ENCODE measurements at places on chromosomes 3 and 15.

GRCh38 chr15:90227816-90228772 lies 5.6 kb downstream of the CIB1 start:
- no peak for DNase-seq

GRCh38 chr15:33005582-33005981 lies 188.9 kb downstream of the FMN1 start:
- no peak for DNase-seq

DNA sequence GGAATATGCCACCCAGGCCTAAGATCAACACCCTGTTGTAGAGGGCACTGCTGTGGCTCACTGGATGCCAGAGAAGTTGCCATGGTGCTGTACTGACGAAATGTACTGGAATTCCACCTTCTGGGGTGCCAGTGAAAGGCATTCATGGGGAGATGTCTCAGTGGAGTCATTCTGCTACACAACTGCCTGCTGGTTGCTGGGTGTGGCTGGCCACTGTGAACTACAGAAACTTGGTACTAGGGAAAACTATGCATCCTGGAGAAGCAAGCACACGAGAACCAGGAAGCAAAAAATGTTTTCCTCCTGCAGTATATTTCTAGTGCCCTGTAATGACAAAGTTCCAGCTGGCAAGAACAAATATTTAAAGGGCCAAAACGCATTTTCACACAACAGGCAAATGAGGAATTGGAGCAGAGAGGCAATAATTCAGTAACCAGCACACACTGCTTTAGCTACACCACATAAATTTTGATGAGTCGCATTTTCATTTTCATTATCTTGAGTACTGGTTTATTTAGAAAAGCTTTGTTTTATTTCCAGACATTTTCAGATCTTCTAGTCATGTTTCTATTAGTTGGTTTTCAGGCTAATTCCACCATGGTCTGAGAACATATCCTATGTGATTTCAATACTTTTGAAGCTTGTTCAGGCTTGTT lies 18.3 kb upstream of the RFX7 start:
- no peak for DNase-seq

DNA sequence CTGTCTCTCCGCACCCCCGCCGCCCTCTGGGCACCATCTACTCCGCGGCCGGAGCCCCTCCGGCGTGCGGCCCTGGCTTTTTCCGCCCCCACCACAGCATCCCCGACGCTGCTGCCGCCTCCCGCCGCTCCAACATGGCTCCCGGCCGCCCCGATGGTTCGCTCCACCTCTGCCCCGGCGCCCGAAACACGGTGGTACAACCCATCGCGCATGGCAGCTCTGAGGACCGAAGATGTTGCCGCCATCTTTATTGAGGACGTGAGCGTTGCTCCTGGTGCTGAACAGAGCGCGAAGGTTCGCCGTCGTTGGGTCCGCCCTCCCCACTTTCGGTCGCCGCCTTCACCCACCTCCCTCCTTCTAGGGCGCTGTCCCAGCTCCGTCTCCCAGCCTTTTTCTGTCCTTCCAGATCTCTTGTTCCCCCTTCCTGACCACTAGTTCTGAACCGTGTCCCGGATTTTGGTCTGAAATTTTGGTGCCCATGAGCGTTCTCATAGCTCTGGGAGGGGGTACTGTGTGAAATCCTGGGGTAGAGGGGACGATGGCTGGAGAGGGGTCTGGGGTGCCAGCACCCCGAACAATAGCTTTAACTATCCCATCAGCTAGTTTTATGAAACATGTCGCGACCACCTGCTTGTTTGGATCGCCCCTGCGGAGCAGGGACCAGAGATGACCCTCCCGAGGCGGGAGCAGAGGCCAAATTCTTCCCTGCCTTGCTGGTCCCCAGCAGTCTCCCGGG lies at the start of gene CELSR3:
TSS of gene CELSR3 (minus strand) at position 134 of the 736 bp plus-strand sequence. CDS start 252 bp downstream, outside the sequence.
- DNase-seq: peak; percentile 69

DNA sequence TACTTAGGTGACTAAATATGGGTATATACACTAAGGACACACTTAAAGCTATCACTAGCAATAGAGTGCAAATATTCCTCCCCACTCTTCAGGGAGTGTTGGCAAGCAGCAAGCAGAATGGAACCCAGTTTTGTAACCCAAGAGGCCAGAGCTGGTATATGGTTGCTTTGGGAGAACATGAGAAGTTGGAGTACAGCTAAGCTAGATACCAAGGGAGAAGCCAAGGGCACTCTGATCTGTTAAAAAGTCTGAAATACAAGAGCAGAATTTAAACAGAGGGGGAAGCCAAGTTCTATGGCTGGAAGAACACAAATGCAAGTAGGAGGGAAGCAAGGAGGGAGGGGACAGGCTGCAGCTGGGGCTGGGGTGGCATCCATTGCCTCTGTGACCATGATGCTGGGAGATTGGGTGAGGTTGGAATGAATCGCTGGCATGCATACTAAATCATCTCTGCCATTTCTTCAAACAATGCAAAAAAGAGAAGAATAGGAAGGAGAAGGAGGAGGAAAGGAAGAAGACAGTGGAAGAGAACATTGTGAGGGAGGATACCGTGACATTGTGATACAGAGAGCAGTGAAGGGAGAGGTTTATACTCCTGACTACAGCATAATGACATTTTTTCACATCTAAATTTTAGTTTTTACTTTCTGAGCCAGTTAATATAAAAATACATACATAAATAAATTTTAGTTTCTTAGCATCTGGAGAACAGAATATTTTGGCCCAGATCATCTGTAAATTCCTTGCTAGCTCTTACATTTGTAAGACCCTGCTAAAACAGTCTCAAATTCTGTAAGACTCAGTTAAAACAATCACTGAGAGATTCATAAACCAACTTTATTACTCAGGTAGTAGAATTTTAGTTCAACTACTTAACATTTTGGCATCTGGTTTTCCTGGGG lies 9.0 kb upstream of the ANXA2 start:
- DNase-seq: no peak

DNA sequence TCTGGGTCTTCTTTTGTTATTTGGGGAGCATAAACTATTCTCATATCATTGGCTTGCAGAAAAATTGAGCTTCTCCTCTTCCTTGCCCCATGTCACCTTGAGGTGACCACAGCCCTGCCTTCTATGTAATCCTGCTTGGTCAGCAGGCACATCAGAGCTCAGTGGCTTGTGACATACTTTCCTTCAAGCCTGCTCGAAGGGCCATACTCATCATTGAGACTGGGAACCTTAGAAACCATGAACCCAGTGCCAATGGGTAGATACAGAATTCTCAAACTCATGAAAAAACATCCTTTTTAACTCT lies 3.7 kb upstream of the CCR2 start:
- DNase-seq: no peak

DNA sequence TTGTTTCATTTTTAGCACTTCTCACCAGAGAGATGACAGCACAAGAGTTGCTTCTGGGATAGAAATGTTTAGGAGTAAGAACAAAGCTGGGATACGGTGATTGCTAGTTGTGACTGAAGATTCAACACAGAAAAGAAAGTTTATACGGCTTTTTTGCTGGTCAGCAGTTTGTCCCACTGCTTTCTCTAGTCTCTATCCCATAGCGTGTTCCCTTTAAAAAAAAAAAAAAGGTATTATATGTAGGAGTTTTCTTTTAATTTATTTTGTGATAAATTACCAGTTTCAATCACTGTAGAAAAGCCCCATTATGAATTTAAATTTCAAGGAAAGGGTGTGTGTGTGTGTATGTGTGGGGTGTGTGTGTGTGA lies 48.0 kb downstream of the PGPEP1L start:
- DNase-seq: no peak

GRCh38 chr3:149609595-149609994 lies 48.2 kb downstream of the WWTR1 start:
- DNase-seq: no peak

- no peak for DNase-seq
Measured at GRCh38 chr3:102195198-102195948, 239.4 kb upstream of the ZPLD1 start.

DNA sequence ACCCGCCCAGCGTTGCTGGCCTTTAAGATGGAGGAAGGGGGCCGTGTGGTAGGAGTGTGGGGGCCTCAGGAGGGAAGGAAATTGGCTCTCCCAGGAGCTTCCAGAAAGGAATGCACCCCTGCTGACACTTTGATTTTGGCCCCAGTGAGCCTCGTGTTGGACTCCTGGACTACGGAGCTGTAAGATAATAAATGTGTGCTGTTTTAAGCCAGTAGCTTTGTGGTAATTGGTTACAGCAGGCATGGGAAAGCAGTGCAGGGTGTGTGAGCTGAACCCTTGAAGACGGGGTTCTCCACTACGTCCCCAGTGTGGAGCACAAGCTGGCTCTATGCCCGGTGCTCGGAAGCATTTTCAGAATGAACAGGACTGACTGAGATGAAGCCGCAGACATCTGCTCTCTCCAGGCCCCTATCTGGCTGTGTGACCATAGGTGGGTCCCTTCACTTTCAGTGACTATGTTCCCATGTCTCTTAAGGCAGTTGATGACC lies 22.9 kb upstream of the CGNL1 start:
- DNase-seq: no peak

DNA sequence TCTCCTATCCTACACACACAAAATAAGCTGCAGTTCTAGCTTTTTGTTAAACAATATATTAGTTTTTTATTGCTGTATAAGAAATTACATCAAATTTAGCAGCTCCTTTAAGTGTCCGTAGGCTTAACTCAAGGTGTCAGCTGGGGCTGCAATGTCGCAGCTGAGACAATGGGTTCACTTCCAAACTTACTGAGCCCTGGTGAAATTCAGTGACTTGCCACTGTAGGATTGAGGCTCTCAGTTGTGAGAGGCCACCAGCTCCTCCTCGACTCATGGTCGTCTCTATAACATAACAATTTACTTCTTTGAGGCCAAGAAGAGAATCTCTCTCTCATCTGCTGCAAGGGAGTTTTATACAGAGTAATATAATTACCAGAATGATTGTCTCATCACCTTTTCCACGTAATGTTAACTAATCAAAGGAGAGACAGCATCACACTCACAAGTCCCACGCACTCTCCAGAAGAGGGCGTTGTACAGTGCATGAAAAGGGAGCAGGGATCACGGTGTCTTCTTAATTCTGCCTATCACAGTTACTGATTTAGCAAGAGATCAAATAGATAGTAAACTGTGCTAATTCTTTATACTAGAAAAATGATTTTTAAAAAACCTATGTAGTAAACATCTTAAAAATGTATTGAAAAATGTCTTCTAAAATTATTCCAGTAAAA lies 735.6 kb upstream of the GBE1 start:
- no peak for DNase-seq

DNA sequence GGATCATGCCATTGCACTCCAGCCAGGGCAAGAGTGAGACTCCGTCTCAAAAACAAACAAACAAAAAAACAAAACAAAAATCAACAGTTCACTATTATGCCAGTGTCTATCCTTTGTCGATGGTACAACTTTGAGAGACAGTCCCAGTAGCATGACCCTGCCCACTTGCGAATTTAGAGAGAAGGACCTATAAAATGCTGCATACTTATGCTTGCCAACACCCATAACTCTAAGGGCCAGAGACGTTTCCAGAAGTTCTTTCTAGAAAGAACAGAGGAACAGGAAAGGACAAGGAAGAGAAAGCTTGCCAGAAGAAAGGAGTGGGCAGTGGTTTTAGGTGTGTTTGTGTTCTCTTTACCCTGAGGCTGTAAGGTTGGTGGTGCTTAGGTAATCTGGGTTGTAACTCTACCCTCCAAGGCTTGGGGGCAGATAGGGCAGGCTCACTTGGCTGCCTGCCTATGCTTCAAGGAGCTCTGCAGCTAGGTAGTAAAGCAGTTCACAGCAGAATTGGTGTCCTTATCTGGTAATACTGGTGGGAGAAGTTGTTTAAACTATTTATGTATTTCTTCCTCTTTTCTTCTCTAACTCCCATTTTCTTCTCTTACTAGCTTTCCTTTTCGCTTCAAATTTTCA lies 50.6 kb upstream of the SPPL2A start:
- DNase-seq: no peak

GRCh38 chr3:25033407-25034029 lies 394.5 kb upstream of the RARB start:
- no peak for DNase-seq

- DNase-seq: no peak
Measured at GRCh38 chr3:133991637-133992036, 38.1 kb downstream of the SLCO2A1 start.

DNA sequence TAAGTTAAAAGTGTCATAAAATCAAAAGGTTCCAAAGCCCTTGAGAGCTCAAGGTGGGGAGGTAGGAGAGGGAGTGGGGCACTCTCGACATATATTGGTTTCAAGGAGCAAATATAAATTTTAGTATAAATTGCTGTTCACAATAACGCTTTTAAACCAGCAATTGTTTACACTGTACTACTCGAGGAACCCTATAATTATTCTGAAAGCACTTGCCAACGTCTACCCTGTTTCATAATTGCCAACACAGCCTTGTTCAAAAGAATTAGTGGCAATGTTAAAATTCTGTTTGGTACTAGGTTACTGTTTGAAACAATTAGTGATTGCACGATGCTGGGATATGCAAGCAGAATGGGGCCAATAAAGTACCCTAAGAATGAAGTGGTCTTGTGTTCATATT lies 76.3 kb upstream of the ICE2 start:
- no peak for DNase-seq

- DNase-seq: no peak
Measured at GRCh38 chr3:47579875-47580274, 1.2 kb upstream of the CSPG5 start.

DNA sequence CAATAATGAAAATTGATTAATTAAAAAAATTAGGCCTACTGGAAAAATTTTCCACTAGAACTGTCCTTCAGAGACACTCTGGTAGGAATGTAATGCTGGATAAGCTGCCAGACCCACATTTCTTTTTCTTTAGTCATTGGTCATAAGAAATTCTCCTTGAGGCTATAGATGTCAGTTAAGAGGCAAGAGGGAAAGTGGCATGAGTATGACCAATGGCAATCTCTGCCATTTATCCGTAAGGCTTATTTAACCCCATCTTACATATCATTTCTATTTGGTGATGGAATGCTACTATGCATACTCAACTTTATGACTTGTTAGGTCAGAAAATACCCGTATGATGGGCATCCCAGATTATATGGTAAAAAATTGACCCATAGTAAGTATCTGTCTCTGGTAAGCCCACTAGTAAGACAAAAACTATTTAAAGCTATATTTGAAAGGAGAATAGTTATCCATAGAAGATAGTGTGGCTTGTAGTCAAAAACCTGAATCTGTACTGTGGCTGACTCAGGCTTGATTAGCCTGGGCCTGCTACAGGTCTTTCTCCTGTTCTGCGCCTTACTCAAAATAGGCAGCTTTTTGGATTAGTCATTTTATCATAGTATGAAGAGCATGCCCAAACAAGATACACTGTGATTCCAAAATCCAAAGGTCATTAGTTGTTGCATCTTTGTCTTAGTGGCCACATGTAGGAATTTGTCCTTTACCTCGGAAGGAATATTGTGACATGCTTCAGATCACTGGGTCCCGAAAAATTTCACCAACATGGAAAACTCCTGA lies 314.7 kb downstream of the PYDC2 start:
- DNase-seq: no peak

GRCh38 chr15:67819636-67820035 lies 5.7 kb upstream of the SKOR1 start:
- DNase-seq: no peak

- DNase-seq: peak; percentile 39
Measured at GRCh38 chr3:95721938-95722337, 1092.5 kb upstream of the EPHA6 start.

DNA sequence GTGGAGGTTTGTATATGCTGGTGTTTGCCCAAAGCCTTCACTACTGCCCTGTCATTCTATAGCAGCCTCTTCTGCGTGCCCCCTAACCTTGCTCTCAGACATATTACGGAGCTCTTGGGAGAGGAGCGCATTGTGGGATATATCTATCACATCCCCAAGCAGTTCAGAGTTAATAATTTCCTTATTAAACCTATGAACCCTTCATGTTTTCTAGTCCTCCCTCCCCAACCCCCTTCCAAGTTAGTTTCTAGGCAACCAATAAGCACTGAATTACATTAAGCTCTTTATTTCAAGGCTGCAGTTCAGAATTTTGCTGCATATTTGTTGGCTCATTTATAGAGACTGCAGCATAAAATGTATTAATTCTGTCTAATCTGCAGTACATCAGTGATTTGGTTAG lies 57.3 kb upstream of the GRM7 start:
- DNase-seq: no peak
